ENCODE measurements at places on chromosomes 4 and X.

- DNase-seq = no peak
These were observed 69.5 kb downstream of the TRIM2 start for GRCh38 chr4:153273751-153274150.

DNA sequence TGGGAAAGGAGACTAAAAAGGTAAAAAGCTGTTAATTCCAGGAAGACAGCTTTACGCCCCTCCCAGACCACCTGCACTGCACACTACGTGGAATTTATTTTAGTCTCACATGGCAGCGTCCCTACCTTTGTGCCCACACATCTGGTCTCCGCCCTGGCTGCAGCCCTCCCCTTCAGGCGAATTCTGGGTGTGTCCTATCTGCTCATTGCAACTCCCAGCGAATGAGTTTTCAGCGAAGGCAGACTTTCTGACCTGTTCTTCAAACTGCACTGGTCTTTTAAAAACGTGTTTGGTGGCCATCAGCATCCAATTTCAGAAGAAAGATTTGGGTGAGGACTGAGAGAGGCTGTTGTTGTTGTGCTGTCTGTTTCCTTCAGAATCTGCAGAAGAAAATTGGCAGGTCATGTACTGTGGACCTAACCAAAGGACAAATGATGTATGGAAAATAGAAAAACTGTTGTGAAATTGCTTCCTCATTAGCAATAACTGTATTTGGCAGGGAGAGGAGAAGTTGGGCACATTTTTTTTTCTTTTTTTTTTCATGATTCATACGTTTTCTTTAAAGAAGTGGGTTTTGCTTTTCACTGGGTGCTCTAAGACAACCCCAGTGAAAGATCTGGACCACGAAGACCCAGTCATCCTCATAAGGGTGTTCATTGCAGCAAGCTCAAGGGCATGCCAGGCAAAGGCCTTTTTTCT is 4.2 kb downstream of the TLR8 start:
- no peak for DNase-seq

DNA sequence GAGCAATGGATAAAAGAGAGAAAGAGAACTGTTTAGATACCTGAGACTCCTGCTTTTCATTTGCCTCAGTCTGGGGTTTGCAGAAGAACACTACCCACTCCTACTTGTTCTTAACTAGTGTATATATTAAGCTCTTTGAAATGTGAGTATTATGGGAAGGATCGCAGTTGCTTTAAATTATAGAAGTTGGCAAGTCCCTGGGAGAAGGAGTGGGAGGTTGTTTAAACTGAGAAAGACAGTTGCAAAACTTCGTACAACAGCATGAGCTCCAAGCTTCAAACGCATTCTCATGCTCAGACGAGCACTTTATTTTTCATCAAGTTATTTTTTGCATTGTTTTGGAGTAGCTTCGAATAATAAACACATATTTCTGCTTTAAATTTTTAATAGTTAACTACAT is 88.1 kb upstream of the C1QTNF7 start:
- DNase-seq = no peak

DNA sequence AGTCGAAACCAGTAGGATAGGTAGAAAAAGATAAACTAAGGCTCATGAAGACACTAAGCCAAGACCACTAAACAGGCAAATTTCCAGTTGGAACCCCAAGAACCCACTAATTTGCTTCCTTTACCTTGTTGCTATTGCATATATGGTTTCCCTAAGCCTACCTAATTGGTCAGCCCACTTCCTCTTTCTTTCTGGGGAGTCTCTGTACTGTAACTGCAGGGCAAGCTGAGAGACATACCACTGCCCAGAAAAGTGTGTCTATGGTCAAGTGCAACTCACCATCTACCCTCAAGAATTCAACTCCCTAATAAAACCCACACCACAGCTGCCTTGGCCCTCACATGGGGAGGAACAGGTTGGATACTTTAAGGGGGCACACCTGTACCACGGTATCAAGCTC is 28.6 kb downstream of the IDS start:
- DNase-seq = no peak

DNA sequence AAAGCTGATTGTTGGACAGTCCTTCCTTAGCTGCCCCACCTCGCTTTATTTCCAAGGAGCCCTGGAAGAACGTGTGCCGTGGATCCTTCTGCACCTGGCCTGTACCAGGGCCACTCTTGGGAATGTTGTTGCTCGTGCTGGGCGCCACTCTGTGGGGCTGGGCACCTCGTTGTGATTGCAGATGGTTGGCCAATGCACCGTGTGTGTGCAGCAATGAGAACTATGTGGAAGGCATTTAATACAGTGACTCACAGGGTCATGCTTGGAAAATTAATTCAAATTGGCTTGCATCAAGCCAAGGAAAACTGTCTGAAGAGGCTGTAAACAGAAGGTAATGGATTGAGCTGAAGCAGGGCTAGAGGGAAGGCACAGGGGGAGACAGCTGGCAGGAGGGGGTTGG is 37.0 kb upstream of the CD99L2 start:
- DNase-seq = no peak

GRCh38 chr4:139963708-139964107 is 190.3 kb downstream of the MAML3 start:
- DNase-seq = no peak

DNA sequence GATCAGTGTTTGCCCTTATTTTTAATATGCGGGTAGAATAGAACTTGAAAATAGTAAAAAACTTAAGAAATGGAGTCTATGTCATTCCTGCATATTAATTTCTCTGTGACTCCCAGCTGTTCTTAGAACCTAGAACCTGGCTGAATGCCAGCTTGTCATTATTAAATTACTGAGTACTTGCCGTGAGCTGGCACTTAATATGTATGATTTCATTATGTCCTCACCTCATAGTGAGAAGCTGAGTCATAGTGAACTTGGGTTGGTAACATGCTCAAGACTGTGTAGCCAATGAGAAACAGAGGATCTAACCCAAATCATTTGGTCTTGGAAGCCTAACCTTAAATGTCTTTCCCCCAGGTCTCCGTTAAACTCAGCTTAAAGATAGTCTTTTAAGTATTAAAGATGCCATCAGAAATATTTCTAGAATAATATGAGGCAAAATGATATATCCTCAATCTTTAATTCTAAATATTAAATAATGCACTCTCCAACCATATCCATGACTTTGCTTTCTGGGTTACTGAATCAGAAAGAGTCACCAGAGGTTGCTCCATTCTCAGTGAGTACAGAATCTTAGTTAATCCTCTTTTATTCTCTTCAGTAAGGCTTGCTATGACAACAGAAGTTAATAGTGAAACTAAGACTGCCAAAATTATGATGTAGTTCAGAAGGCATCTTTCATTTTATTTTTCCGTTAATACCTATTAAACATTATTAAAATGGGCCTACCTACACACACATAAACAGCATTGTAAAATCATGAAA is 58.6 kb upstream of the TLL1 start:
- DNase-seq = no peak

- no peak for DNase-seq
These were observed 203.5 kb downstream of the PPARGC1A start for GRCh38 chr4:23686169-23686897.

- no peak for DNase-seq
These were observed 67.3 kb upstream of the HHIP start for GRCh38 chr4:144578681-144579080.

GRCh38 chr4:112082954-112083586 is 62.2 kb upstream of the FAM241A start:
- DNase-seq = no peak

- DNase-seq = no peak
These were observed 243.4 kb upstream of the STS start for GRCh38 chrX:6904156-6904555.

GRCh38 chrX:103927030-103927429 is 35.4 kb upstream of the TMSB15B start:
- DNase-seq = no peak

DNA sequence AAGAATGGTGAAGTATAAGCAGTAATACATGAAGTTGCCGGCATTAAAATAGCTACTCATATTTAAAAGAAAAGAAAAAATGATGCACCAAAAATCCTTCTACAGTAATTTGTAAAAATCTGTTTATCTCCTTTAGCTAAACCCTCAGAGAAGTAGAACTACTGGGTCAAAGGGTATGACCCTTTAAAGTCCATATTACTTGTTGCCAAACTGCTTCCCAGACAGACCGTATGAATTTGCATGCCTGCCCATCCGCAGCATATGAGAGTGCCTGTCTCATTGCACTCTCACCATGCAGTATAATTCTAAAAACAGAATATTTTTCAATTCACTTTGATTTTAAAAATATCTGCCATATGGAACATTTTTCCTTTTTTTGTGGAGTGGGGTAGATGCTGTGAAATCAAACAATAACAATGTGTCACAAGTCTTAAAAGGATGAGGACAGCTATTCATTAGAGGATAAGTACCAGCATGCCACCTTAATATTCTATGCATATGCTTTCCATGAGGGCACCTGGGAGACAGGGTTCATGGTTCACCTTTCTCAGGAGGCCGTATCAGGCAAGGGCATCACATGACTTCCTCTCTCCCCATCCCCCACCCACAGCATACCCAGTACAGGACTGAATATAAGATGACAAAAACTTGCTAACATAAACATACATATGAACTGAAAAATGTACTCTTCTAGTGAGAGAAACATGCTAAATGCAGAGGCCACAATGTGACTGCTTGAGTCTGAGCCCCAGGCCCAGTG is 17.8 kb downstream of the ZDHHC9 start:
- no peak for DNase-seq

DNA sequence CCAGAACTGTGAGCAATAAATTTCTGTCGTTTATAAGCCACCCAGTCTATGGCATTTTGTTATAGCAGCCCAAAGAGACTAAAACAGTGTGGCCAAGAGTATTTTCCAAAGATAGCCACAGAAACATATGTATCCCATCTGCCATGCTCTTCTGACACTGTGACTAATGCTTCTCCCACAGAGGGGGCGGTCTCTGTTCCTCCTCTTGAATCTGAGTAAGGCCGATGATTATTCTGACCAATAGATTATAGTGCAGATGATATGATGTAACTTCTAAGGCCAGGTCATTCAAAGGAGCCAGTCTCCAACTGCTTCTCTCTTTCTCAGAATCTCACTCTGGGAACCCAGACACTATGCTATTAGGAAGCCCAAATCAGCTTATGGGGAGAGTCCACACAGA is 570.7 kb downstream of the BCOR start:
- no peak for DNase-seq

- DNase-seq = no peak
These were observed 5.1 kb downstream of the DGKQ start for GRCh38 chr4:968221-968620.

DNA sequence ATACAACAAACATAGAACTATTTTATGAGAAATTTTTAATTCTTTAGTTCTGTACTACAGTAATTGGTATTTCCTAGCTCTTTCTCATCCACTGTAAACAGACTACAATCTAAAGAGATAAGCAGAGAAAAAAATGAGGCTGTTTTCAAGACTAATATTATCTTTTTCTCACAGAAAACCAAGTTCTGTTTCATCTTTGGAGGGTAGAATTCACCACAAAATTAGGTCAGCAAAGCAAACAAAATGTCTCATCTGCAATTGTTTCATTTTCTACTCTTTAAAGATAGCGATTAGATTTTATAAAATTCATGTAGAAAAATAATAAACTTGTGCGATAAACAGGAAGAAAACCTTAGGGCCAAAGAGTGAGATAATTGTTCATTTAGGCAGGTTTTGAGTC is 10.8 kb downstream of the APOO start:
- DNase-seq = no peak

DNA sequence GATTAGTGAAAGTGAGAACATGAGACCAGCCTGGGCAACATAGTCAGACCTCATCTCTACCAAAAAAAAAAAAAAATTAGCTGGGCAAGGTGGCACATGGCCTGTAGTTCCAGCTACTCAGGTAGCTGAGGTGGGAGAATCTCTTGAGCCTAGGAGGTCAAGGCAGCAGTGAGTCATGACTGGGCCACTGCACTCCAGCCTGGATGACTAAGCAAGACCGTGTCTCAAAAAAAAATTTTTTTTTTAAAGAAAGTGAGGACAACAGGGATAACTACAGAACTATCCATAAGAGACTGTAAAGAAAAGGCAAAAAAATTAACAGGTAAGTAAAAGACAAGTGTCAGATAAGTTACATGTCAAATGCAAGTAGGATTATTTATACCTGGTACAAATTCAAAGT is 13.5 kb upstream of the SPP1 start:
- no peak for DNase-seq

DNA sequence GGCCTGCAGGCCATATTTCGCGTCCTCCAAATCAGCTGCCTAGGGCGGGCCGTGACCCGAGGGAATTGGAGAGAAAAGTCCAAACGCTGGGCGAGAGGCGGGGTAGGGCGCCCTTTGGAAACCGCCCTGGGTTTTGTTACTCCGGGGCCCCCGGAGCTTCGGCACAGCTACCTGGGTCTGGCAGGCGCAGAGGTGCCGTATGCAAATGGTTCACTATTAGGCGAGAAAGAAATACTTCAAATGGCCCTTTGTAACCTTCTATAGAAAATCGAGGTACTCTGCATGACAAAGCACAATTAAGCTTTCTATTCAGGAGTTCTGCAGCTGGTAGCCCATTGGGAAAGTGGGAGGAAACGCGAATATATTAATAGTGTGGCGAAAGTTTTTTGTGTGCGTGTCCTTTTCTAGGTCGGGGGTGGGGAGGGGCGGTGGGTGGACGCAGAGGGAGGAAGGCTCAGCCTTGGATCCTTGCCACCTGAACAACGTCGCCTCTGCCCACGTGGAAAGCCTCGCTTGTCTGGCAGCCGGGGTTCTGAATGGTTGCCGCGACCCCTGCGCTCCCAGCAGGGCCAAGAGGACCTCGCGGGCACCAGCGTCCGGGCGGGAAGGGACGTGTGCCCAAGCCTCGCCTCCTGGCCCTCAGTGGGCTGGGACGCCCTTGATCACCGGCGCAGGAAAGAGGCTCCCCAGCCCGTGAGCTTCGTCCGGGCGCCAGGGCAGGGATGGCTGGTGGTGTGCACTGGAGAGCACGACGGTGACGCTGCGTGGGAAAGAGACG is 9.5 kb downstream of the GSX2 start:
- no peak for DNase-seq

DNA sequence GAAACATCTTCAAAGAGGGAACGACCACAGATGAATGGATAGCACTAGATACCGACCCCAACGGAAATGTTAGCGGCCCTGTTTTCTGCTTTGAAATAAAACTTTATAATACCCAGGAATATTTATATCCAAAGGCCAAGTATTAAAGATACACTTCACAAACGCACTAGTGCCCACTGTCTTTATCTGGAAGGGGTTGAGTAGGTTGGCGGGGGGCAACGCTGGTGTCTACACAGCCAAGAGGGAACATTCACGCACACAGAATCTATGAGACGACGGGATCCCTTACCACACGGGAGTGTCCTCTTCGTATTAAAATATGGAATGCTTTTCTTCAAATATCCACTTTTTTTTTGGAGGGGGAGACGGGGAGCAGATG is 3.3 kb downstream of the HAND2 start:
- no peak for DNase-seq

DNA sequence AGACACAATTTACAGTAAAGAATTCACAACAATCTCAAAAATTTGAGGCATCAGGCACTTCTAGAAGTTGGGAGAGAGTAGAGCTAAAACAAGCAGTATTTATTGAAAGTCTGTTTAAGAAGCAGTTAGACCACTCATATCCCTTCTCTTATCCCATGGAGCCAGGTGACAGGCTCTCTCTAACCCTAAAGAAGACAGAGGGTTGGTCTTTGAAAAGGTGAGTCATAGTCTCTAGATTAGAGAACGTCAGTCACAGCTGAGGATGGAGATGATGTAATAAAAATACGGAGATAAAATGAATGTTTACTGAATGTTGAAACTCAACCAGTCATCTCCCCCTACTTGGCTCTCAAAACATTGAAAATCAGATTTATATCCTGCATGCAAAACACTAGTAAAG is 223.8 kb downstream of the CHIC2 start:
- DNase-seq = no peak

GRCh38 chr4:123980736-123981300 is 584.2 kb downstream of the SPRY1 start:
- DNase-seq = no peak

All from right forelimb (tissue), 1 donor.